ENCODE measurements at places on chromosomes 1 and 21.
A peak's percentile ranks its signal among the peaks of the same experiment; 100 is the strongest.

DNA sequence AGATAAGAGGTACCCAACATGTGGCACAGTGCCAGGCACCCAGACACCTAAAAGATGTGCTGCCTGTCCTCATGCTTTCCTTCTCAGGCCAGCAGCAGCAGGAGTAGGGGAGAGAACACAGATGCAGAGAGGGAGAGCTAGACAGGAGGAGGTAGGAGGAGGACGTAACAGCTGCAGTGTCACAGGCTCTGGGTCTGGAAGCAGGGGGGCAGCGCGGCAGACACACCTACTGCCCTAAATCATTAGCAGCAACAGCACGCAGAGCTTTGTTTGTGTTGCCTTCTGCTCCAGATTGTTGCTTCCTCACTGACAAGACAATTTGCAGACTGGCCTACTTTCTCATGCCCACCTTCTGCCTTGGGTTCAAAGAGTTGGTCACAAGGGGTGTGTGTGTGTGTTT, 196.7 kb upstream of the DAB1 start:
- DNase-seq, result no peak

- DNase-seq, result no peak
Measured at GRCh38 chr1:61742620-61743430, 545 bp downstream of the PATJ start.

DNA sequence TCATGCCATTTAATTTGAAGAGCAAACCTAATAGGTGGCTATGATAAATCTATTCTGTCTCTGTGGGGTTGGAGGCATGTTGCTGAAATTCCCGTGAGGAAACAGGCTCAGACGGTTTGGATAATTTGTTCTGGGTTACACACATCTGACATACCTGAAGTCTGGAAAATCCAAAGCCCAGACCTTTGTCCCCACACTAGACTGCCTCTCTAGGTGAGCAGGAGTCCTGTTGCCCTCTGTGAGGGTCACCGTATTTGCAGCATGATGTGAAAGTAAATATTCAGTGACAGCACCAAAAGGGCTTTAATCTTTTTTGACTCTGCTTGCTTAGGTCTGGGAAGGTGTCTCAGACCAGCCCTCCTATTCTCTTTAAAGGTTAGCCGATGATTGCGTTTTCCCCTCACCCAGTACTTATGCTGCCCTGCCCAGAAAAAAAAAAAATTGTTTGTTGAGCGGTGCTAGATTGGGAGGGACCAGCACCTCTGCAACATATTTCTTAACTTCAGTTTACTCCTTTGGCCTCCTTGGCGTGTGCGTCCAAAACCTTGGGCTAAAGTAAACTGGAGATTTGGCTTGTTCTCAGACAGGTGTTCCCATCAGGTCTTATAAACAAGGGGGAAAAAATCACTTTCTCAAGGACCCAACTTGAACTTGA, 67.0 kb downstream of the CACHD1 start:
- DNase-seq, result no peak

DNA sequence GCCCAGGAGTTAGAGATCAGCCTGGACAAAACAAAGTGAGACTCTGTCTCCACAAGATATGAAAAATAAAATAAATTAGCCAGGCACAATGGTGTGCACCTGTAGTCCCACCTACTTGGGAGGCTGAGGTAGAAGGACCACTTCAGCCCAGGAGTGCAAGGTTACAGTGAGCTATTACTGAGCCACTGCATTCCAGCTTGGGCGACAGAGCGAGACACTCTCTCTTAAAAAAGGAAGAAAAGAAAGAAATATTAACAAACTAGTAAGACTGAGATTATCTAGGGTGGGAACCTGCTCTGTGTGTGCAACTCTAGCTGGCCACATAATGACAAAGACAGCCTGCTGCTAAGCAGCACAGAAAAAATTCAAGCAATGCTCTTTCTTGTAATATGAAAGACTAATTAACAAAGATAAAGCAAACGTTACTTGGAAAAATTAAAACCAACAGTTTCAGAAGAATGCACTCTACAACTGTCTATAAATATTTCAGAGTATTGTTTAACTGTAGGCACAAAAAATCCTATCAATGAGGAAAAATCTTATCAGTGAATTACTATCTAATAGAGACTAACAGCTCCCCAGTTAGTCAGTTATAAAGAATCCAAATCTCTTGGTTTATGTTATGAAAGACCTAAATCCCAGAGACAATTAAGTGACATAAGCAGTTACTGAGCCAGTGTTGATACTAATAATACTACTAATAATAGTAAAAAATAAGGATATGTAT, 74.5 kb downstream of the ENAH start:
- no peak for DNase-seq

- DNase-seq, result no peak
Measured at GRCh38 chr1:90823686-90824085, 106.6 kb upstream of the BARHL2 start.

GRCh38 chr21:36377391-36377842, 7.8 kb upstream of the CHAF1B start:
- no peak for DNase-seq

- DNase-seq, result no peak
Measured at GRCh38 chr1:81834921-81835698, 34.4 kb downstream of the ADGRL2 start.

- DNase-seq, result no peak
Measured at GRCh38 chr1:77543822-77544448, 138.5 kb downstream of the ZZZ3 start.

DNA sequence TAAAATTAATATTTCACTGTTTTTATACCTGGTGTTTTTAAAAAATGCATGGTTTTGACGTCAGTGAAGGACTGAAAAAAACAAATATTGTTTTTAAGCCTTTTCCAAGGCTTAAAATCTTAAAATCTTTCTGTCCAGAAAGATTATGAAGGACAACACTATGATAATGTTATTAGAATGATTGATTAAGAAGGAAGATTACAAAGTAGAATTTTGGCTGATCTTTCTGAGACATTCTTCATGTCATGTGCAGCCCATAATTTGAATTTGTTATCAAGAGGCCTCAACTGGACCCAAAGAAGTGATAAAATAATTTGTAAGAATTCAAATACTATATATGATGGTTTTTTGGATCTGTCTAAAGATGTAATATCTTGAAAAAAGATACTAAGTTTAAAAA, 584.4 kb upstream of the CXADR start:
- no peak for DNase-seq

- DNase-seq, result no peak
Measured at GRCh38 chr1:227315629-227316346, 2.5 kb downstream of the CDC42BPA start.

DNA sequence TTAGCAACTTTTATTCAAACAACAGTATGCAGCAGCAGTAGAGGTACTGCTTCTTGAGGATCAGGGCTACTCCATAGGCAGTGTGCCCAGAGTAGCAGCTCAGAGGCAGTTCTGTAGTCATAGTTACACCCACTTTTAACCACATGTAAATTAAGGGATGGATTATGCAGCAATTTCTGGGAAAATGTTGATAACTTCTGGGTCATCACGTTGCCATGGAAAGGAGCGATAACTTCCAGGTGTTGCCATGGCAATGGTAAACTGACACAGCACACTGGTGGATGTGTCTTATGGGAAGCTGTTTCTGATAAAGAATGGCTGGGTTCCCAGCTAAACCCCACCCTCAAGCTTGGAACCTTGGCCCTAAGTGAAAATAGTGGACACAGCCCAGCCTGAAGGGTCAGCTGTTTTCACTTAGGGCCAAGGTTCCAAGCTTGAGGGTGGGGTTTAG, 29.0 kb upstream of the PLA2G2A start:
- peak; percentile 13 for DNase-seq

DNA sequence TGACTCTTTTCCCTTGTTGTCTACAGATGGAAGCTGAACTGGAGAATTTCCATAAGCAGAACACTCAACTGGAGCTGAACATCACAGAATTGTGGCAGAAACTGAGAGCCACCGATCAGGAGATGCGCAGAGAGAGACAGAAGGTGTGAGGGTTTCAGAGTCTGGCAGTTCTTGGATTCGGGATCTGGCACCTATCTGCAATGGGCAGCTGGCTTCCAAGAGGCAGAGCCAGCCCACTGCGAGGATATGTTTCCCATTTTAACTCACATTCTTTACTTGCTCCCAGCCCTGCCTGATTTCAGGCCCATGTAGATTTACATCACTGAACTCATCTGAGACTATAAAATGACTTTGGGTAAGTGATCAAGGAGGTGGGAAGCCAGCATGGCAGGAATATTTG, 37.3 kb upstream of the TMEM125 start:
- DNase-seq, result no peak

DNA sequence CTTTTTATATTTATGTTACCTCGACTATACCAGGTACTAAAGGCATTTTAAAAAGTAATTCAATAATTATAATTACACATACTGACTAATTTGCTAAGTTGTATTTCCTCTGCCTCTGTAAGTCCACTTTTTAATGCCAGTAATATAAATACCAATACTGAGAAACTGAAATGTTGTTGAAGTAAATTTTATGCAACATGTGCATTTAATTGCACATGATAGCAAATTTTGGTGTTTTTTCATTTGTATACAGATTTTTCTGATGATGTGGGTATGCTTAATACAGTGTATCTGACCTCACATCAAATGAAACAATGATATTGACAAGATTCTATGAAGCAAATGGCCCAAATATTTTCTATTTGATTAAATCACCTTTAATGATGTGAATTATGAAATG, 1531.6 kb downstream of the KCNT2 start:
- no peak for DNase-seq

DNA sequence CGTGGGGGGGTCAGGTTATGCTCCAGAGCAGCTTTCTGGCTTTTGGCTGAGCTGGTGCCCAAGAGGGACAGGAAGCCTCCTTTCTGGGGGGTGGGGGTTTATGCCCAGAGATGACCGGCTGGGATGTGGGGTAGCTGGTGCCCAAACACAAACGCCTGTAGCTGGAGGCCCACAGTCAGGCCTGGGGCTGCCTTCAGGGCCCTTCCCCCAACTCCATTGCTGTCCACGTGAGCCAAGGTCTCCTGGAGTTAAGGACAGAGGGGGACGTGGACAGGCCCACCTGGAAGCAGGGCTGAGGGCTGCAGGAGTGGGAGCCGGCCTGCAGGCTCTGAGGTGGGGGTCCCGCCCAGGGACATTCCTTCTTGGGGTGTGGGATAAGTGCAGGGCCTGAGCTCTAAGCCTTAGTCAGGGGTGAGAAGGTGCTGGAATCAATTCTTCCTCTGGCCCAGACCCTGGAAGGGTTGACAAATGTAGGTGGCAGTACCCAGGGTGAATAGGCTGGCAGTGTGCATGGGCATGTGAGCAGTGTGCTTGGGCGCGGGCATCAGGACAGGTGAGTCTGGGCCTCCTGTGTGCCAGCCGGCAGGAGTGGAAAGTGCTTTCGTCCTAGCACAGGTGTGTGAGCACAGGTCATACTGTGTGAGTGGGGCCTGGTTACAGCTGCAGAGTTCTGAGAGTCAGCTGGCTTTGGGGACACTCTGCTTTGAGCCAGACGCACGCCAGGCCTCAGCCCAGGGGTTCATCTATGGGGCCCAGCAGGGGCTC, 6.8 kb downstream of the CPLANE2 start:
- DNase-seq, result no peak

DNA sequence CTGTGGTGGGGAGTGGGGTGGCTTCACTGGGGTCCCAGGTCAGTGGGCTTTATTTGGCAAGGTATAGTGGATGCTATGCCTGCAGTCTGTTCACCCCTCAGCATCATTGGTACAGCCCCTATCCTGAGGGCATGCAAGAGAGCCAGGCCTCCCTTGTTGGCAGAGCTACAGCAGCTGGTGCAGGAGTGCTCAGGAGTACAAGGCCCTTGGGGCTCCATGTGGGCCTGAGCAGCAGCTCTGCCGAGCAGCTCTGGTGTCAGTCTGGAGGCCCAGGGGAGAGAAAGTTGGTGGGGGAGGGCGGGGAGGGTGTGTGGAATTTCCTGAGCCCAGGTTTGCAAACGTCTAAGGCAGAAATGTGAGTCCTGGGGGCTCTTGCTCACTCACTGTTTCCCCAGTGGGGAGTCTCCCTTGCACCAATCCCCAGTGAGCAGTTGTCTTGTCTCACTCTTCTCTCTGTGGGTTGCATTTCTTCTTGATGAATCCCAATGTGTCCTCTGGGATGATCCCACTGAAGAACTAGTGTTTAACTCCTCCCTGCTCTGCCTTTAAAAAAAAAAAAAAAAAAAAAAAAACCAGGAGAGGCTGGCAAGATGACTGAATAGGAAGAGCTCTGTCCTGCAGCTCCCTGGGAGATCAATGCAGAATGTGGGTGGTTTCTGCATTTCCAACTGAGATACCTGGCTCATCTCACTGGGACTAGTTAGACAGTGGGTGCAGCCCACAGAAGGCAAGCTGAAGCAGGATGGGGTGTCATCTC, 39.5 kb upstream of the CYP4X1 start:
- DNase-seq, result no peak

GRCh38 chr1:182962554-182963115, 9.7 kb upstream of the SHCBP1L start:
- DNase-seq, result peak; percentile 88

DNA sequence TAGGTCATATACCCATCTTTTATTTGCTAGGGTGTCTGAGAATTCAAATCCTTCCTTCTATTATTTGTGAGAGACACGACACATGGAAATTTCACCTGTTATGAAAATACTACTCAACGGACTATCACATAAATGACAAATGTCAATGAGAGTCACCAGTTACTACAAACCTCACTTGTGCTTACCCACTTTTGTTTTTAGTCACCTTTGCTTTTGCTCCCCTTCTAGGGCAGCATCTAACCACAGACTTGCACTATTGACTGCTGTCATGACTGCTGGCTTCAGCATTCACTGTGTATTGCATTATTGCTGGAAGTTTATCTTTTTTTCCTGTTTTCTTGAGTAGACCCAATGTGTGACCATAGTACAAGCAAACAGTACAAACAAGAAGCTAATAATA, 1048.0 kb downstream of the PLA2G4A start:
- no peak for DNase-seq
